Fibroblast of skin of left quadriceps (primary cell): ENCODE measurements at places on chromosomes 16 and 17.

- DNase-seq: no peak
These were observed 40.3 kb upstream of the CCNF start for GRCh38 chr16:2388875-2389433.

DNA sequence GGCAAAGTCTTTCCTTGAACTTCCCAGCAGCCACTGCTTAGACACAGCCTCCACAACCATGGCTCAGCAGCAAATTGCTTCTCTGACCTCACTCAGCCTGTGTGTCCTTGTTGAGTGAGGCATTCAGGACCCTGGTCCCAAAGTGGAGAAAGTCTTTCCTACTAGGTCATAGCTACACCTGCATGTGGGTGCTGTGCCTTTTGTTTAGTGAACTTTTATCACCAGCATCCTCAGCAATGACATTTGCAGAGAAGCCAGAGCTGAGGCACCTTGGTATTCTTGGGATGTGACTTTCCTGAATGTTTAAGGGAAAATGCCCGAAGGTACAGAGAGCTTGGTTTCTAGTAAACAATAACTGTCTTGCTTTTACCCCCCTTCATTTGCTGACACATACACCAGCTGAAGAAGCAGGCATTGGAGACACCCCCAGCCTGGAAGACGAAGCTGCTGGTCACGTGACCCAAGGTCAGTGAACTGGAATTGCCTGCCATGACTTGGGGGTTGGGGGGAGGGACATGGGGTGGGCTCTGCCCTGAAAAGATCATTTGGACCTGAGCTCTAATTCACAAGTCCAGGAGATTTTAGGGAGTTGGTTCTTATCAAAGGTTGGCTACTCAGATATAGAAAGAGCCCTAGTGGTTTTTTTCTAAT lies 20.9 kb upstream of the STH start:
- DNase-seq: no peak

GRCh38 chr16:15037003-15037402 lies 18.9 kb downstream of the NTAN1 start:
- no peak for DNase-seq

DNA sequence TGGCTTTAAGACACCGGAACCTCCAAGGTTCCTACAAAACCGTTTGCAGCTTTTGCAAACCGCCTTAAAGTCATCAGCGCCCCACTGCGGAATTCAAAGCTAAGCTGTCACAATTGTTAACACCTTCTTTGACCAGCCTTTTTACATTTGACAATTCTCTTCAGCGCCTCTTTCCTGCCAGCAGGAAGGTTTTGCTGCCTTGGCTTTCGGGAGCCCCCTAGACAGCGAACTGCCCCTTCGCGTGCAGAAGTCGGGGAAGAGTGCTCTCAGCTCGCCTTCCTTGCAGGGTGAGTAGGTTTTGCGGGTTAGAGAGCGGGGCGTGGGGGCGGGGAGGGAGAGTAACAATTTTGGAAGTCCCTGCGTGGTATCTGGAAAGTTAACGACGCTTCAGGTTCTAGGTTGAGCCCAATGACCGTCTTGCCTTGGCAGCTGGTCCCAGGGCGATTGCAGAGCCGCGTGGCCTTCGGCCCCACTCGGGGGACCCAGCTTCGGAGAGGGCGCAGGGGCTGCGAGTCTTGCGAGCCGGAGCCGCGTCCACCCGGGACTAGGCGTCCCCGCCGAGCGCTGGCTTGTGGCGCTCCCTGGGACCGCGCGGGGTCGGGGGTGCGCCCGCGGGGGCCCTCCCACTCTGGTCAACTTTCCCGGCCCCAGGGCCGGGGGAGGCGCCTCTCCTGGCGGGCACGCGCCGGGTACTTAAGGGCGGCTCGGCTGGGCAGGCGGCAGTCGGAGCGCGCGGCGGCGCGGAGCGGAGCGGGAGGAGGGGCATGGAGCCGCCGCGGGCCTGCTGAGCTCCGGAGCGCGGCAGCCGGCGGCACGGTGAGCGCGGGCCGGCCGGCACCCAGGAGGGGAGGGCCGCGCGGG lies at the start of gene HAS3:
HAS3 (plus strand) TSS at position 153 of the 861 bp plus-strand sequence. CDS start 3,743 bp downstream, outside the sequence.
- DNase-seq: peak; percentile 22

DNA sequence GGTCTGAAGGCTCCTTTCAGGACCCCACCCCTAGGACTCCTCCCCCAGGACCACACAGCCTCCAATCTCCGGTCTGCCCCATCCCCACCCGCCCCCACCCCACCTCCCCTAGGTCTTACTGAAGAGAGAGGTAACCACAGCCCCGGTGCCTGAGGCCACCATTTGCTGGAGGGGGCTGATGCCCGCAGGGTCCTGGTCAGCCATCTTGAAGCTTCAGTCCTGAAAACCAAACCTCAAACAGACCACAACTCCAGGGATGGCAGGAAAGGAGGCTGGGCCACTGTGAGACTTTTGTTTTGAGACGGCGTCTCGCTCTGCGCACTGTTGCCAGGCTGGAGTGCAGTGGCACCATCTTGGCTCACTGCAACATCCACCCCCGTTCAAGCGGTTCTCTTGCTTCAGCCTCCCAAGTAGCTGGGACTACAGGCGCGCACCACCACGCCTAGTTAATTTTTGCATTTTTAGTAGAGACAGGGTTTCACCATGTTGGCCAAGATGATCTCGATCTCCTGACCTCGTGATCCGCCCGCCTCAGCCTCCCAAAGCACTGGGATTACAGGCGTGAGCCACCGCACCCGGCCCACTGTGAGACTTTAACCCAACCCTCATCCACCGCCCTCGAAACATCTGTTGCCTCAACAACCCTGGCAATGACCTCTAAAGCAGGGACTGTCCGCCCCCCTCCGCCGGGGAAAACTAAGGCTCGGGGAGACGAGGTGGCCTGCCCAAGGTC lies 1.1 kb downstream of the SLC25A39 start:
- no peak for DNase-seq

- no peak for DNase-seq
These were observed 191.4 kb downstream of the ZNF423 start for GRCh38 chr16:49664221-49665215.

- DNase-seq: peak; percentile 66
These were observed at the start of gene TMC7 for GRCh38 chr16:18983565-18984434. Gene TMC7, plus strand, starts transcription at chr16:18983934. Its CDS starts 130 bp downstream, at chr16:18984064.

GRCh38 chr17:61000911-61001310 lies 323.3 kb downstream of the BCAS3 start:
- DNase-seq: peak; percentile 10
